T-helper 17 cell (primary cell): ENCODE measurements at places on chromosomes 6 and 20. TPM values are rescaled to one million over a fixed set of nuclear protein-coding genes. Genes with fewer than 3 reads are reported as not detected.

Gene FBXO5
- total RNA-seq, result 4.5 TPM

DNA sequence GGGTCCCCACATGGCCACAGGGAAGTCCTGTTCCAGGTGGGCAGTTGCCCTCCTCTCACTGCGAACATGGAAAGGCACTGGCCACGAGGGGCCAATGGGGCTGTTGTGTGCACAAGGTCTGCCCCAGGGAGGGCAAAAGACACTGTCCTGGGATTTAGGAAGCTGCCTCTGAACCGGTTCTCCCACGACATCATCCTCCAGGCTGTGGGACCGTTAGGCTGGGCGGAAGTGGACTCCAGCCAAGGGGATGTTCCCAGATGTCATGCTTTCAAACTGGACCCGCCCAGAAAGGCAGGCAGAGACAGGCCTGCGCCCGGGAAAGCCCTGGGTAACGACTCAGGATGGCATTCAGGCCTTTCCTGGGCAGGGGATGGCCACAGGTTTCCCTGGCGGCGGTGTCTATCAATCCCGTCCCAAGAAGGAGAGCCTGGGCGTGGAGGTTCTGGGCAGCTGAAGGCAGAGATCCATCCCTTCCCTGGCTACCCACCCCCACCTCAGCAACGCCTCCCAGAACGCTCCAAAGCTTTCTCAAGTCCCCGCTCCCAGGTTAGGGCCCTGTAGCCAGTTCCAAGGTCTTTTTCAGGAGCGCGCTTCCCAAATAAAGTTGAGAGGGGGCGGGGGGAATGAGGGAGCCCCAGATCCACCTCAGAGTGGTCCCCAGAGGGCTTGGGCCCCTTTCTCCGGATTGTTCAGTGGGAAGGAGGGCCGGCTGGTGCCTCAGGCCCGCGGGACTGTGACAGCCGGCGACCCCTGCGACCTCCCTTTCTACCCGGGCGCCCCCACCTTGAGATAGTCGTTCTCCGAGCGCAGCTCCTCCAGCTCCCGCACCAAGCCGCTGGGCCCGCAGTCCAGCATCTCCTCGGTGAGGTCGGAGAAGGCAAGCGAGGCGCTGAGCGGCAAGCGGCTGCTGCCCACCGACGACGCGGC is 13.8 kb upstream of the TLDC2 start:
- H3K4me3 ChIP-seq, result peak overlapping the region; percentile 39
- no peak for DNase-seq
- H3K27me3 ChIP-seq, result peaks cover 32% of the 10 kb centered on the region
- peaks cover 6% of the 10 kb centered on the region for H3K36me3 ChIP-seq
- H3K4me1 ChIP-seq, result peaks cover 13% of the 10 kb centered on the region

- no peak overlapping the region for H3K27ac ChIP-seq
- DNase-seq, result no peak
- no peaks in the 10 kb centered on the region for H3K4me1 ChIP-seq
- no peak overlapping the region for H3K4me3 ChIP-seq
- H3K27me3 ChIP-seq, result no peaks in the 10 kb centered on the region
Measured at GRCh38 chr6:91304521-91304920, 717.6 kb upstream of the MAP3K7 start.

Gene TNFAIP3
- 4,032 TPM for total RNA-seq

- no peak overlapping the region for H3K27ac ChIP-seq
- no peak for DNase-seq
- no peak overlapping the region for H3K4me3 ChIP-seq
- H3K36me3 ChIP-seq, result peaks cover 2% of the 10 kb centered on the region
Measured at GRCh38 chr20:36847710-36848040, 28.3 kb upstream of the TLDC2 start.

- peaks cover 4% of the 10 kb centered on the region for H3K4me1 ChIP-seq
- H3K4me3 ChIP-seq, result no peak overlapping the region
- no peaks in the 10 kb centered on the region for H3K27me3 ChIP-seq
- H3K36me3 ChIP-seq, result peaks cover 3% of the 10 kb centered on the region
- DNase-seq, result no peak
Measured at GRCh38 chr20:18609741-18610140, 21.9 kb downstream of the DTD1 start.

Gene TRMT11
- total RNA-seq, result 17.8 TPM

- no peak overlapping the region for H3K27ac ChIP-seq
- H3K4me1 ChIP-seq, result no peaks in the 10 kb centered on the region
- no peaks in the 10 kb centered on the region for H3K36me3 ChIP-seq
Measured at GRCh38 chr20:15642109-15642508, 931.1 kb downstream of the KIF16B start.
